ENCODE measurements at places on chromosomes 5 and 9.

GRCh38 chr9:75117564-75117963 is 29.2 kb downstream of the OSTF1 start:
- DNase-seq = no peak

- DNase-seq = no peak
Observed at GRCh38 chr5:56534102-56534829, 281.1 kb upstream of the MAP3K1 start.

DNA sequence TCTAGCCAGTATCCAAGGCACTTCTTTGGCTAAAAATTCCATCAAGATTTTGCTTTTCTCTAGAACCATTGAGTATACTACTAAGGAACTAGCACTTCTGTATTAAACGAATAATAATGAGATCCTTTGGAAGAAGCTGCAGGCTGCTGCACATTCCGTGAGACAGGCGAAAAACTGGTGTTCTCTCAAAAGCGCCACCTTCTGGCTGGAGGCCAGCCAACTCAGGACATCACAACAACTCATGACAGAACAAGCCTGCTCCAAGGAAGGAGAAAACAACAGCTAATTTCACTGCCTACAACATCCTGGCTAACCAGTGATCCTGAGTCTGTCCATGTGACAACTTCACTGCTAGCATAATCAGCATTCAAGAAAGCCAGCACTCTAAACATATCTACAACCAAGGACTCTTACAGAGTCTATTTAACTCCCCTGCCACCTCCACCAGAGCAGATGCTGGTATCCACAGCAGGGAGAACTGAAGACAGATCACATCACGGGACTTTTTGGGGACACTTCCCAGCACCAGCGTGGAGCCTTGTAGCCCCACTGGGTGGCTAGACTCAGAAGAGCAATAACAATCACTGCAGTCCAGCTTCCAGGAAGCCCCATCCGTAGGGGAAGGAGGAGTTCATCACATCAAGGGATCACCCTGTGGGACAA is 150.5 kb downstream of the YTHDC2 start:
- DNase-seq = no peak

DNA sequence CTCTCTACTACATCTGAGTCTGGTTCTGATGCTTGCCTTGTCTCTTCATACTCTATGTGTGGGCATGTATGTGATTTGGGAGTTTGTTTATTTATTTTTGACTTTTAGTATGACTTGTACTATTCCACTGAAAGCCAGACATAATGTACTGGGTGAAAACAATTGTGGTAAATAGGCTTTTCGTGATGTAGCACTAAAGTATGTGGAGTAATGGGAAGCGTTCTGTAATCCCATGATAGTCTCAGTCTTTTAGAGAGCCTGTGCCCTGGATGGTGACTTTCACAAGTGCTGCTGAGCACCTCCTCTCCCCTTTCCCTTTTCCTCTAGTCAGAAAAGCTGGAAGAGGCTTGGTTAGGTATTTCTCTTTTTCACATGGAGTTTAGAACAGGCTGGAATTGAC is 85.8 kb upstream of the S1PR3 start:
- no peak for DNase-seq

GRCh38 chr9:127136880-127137639 is 14.6 kb upstream of the ANGPTL2 start:
- no peak for DNase-seq

DNA sequence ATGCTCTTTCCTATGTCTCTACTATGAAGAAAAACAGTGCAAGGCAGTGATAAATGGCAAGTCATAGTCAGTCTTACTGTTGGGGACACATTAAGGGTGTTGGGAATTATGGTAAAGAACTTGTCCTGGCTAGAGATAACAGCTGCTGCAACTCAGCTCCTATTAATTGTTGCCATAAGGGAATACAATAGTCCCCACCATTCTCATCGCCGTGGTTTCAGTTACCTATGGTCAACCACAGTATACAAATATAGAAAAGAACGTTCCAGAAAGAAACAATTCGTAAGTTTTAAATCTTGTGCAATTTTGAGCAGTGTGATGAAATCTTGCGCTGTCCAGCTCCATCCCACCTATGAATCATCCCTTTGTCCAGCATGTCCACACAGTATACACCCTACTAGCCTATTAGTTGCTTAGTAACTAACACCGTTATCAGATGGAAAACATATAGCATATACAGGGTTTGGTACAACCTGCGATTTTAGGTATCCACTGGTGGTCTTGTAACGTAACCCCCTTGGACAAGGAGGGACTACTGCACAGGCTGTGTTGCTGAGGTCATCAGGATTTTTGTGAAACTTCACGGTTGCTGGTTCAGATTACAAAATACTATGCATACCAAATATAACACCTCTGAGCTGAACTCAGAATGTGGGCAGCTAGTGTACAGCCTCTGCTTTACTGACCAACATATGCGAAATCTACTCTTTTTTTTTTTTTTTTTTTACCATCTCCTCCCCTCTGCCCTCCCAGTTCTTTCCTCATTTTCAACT is 53.5 kb downstream of the ZFR start:
- DNase-seq = peak; percentile 87

GRCh38 chr9:119956111-119956510 is 586.9 kb upstream of the BRINP1 start:
- no peak for DNase-seq

DNA sequence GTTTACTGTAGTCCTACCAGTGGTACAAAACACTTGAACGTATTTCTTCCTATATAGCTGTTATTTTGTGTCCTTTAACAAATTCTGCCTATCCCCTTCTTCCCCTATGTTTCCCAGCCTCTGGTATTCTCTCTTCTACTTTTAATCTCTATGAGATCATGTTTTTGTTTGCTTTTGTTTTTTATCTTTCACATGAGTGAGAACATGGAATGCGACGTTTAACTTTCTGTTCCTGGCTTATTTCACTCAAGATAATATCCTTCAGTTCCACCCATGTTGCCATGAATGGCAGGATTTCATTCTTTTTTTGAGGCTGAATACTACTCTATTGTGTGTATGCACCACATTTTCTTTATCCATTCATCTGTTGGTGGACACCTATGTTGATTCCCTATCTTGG is 634.4 kb upstream of the WWC1 start:
- DNase-seq = no peak

- DNase-seq = no peak
Observed at GRCh38 chr9:97856857-97857605, 4.0 kb downstream of the FOXE1 start.

- DNase-seq = no peak
Observed at GRCh38 chr9:76873821-76874220, 32.1 kb downstream of the PRUNE2 start.

DNA sequence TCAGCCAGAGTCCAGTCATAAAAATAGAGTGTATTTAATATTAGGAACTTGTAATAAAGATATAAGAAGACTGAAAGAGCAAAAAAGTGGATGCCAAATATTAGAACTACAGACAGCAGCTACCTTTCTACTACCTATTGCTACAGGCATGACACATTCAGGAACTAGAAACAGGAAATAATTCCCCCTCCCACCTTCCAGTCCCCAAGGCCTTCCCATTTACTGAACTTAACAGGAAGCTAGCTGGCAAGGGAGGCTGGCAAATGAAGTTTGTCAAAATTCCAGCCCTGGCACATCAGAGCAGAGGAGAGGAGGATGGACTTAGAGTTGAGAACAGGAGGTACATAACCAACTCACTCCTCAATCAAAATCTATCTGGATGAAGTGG is 50.2 kb upstream of the RIC1 start:
- no peak for DNase-seq

DNA sequence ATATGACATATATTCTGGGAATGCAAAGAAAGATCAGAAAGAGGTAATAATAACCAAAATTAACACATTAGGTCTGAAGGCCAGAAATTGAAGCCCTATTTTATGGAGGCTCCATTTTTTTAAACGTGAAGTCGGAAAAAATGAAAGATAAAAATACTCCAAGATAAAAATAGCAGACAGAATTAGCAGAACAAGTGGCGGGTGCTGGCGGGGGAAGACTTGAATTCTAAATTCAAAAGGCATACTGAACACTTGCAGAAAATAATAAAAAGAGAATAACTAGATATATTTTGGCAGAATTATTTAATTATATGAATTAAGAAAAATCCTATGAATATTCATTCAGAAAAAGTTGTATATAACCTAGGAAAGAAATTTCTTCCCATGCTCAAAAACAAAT is 543.7 kb upstream of the ACO1 start:
- DNase-seq = no peak

- no peak for DNase-seq
Observed at GRCh38 chr9:110602281-110602680, 22.7 kb upstream of the SVEP1 start.

- DNase-seq = no peak
Observed at GRCh38 chr5:14579731-14580397, 1.7 kb upstream of the OTULINL start.

- no peak for DNase-seq
Observed at GRCh38 chr5:15791859-15792258, 291.9 kb downstream of the FBXL7 start.

DNA sequence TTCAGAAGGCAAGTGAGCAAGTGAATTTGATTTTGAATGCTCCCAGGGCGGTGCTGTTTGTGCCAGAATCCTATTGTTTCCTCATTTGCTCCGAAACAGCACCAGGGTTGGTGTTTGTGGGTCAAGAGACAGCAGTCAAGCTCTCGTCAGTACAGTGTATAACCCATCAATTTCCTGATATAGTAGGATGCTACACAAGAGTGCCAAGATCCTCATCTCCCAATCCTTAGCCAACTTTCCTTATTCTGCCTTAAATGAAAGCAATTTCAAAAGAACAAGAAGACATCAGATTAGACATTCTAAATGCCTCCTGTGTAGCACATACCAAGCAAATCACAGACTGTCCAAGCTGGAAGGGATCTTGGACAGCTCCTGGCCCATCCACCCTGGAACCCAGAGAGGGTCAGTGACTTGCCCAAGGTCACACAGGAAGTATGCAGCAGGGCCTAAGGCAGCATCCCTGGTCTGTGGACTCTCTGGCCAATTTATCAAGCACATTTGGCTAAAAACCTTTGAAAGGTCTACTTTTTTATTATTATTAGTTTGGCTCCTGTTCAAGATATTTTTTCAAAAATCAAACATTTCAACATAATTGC is 4.5 kb downstream of the WHRN start:
- no peak for DNase-seq

DNA sequence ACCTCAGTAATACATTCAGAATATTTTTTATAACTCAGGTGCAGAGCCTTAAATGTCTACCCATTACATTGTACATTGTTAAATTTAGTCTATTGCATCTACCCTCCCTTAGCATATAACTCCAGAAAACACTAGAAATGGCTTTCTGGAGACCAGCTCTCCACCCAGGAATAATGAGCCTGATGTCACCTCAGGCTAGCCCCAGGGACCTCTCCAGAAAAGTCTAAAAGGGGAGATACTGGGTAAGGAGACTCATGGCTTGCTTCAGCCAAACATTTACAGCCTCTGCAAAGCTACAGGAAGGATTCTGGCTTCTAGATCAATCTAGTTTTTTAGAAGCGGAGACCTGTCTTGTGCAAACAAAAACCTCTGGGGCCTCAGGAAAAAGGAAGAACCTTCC is 13.8 kb upstream of the SUSD1 start:
- DNase-seq = no peak

GRCh38 chr5:5666369-5666768 is 243.9 kb downstream of the ICE1 start:
- DNase-seq = no peak

DNA sequence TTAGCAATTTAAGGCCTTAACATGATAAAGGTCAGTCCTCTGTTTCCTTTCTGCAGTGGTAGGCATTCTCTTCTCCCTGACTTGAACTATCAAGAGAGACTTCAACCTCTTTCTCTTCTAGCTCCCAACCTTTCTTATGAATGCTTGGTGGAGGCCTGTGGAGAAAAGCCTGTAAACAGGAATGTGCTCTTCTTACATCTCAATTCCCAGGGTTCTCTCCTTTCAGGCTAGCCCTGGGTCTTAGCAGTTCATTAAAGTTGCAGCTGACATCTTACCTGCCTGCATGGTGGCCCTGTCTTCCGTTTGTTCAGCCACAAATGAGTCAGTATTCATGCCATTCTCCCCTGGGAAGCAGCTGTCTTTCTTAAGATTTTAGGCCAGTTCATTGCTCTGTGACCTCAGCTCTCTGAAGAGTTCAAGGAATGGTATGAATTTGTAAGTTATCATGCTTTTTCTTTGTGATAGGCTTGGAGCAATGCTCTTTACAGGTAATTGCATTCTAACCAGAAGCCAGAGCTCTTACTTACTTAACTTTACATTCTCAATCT is 77.8 kb downstream of the ADCY2 start:
- no peak for DNase-seq

DNA sequence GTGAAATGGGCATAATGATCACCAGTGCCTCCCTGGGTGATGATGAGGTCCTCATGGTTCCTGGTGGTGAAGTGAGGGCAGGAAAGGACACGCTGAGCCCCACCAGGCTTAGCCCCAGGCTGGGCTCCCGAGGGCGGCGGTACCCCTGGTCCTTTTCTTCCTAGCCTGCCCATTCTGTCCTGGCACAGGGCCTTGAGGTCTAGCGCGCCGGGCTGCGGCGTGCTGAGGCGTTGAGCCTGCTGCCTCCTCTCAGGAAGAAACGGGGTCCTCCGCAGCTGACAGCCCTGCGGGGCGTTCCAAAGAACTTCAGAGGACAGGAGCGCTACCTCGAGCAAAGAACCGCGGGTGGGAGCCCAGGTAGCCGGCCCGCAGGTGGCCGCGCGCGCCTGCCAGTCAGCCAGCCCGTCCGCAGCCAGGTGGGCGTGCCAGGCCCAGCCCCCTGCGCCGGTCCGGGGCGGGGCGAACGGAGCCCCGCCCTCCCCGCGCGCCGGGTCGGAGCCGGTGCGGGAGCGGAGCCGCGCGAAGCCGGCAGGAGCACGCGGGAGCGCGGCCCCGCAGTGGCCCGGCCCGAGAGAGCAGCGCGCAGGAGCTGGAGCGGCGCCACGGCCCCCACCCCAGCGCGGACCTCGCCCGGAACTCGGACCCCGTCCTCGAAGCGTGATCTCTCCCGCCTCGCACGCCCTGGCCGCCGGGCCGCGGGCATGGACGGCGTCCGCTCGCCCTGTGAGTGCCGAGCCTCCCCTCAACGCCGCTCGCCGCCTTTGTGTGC is at the start of gene WNK2:
Gene WNK2, plus strand, starts transcription at position 477 of the 769 bp plus-strand sequence. CDS start 791 bp downstream, outside the sequence.
- DNase-seq = no peak

- DNase-seq = no peak
Observed at GRCh38 chr5:83991566-83992224, 271.0 kb upstream of the HAPLN1 start.

- peak; percentile 39 for DNase-seq
Observed at GRCh38 chr5:138654281-138654867, 79.2 kb upstream of the HSPA9 start.

- no peak for DNase-seq
Observed at GRCh38 chr5:87298692-87299362, 31.1 kb downstream of the RASA1 start.

- DNase-seq = no peak
Observed at GRCh38 chr9:24572406-24572805, 26.7 kb upstream of the IZUMO3 start.

GRCh38 chr9:136482046-136482792 is 621 bp downstream of the SEC16A start:
- peak; percentile 13 for DNase-seq

DNA sequence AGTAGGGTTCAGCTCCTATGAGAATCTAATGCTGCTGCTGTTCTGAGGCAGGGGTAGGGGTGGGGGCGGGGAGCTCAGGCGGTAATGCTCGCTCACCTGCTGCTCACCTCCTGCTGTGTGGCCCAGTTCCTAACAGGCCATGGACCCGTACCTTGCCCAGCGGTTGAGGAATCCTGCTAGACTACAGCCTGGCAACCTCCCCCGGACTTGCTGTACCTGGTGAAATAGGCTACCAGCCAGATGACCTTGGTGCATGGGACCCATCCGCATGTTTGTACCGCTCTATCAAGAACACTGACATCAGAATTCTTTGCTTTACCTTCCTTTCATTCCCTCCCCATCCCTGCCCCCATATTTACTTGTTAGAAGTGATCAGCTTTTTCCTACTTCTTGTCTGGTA is 15.3 kb downstream of the IL31RA start:
- DNase-seq = no peak

Measured in skeletal muscle cell (primary cell).